Foreskin fibroblast (primary cell): ENCODE measurements at places on chromosomes 16 and 17.

DNA sequence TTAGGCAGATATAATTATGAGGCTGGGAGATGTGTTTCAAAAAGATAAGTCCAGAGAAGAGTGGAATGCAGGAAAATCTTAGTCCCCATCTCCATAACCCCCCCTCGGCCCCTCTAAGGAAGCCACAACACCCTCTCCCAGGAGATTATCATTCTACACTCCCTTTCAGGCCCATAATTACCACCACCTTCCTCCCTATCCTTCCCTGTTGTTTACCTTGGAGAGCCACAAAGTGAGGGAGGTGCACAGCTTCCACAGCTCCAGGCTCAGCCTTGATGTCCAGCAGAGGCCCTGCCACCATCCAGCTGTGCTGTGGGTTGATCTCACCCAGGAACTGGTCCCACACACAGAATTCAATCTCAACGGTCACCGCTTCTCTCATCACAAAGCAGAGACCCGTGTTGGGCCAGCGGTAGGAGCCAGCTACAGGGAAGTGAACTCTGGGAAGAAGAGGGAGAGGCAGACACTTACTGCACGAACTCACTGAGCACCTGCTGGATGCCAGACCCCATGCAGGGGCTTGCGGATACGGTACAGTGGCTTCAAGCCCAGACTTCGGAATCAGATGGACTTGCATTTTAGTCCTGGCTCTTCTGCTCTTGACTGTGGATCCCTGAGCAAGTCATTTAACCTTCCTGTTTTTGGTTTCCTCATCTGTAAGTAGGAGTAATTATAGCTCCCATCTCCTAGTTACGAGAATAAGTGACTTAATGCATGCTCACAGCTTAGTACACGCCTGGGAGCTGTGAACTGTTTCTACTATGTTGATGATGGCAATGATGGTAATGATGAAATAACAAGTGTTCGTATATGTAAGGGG, 44.1 kb downstream of the MIS12 start:
- DNase-seq = no peak

- no peak for DNase-seq
Observed at GRCh38 chr16:48560692-48561091, 49.3 kb downstream of the N4BP1 start.

GRCh38 chr17:45136846-45137560, 1.5 kb downstream of the ACBD4 start:
- DNase-seq = no peak

DNA sequence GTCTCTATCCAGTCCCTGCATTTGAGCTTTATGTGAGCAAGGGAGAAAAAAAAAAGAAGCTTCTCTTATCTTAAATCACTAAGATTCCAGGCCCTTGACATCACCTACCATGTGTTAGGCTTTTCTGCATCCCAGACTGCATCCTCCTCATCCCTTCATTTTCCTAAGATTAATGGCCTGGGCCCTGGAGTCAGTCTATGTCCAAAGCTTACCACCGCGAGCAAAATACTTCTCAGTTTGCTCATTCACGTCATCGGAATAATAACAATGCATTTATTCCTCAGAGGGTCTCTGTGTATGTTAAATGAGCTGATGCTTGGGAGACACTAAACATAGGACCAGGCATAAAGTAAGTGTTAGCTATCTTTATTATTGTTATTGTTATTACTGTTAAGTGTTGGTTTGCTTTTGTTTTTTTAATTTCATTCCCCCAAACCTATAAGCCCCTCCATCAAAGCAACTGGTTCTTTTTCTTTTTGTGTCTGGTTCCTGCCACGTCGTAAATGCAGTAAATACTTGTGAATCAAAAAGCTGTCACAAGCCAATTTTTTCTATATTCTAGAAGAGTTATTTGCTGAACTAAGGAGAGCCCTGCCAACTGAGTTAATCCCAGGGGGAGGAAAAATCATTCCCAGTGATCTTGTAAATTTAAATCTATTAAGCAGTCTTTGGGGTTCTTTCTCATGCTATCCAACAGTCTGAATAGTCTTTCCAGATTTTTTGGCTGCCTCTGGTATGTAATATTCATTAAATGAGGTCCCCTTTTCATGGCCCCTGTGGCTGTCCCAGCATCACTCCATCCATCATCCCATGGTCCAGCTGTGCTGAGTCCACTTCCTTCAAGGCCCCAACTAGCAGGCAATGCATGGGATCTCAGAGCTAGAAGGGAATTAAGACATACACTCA, 46.5 kb downstream of the VAT1L start:
- peak; percentile 48 for DNase-seq

- peak; percentile 31 for DNase-seq
Observed at GRCh38 chr16:84742641-84743092, 42.9 kb downstream of the USP10 start.

- DNase-seq = no peak
Observed at GRCh38 chr16:30663820-30664219, 5.6 kb downstream of the FBRS start.

GRCh38 chr17:49191409-49191916, 18.9 kb downstream of the GNGT2 start:
- DNase-seq = no peak

GRCh38 chr16:17404941-17405689, 65.6 kb downstream of the XYLT1 start:
- peak; percentile 93 for DNase-seq

- DNase-seq = no peak
Observed at GRCh38 chr17:4766201-4766600, 5.5 kb upstream of the TM4SF5 start.

GRCh38 chr16:49883076-49884014, 27.4 kb upstream of the ZNF423 start:
- DNase-seq = no peak

DNA sequence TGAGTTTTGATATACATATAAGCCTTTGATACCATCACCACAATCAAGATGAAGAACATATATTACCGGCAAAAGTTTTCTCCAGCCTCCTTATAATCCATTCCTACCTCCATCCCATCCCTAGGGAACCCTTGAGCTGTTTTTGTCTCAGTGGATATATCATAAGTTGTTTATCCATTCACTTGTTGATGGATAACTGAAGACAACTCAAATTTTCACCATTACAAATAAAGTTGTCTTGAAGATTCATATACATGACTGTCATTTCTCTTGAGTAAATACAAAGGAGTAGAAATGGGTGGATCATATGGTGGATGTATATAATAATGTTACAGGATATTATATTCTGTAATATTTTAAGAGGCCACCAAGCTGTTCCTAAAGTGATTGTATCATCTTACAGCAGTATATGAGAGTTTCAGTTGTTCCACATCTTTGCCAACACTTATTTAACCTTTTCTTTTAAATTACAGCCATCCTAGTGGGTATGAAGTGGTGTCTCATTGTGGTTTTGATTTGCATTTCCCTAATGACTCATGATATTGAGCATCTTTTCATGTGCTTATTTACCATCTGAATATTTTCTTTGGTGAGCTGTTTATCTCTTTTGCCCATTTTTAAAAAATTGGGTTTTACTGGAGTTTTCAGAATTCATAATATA, 17.4 kb downstream of the NF1 start:
- DNase-seq = peak; percentile 46

DNA sequence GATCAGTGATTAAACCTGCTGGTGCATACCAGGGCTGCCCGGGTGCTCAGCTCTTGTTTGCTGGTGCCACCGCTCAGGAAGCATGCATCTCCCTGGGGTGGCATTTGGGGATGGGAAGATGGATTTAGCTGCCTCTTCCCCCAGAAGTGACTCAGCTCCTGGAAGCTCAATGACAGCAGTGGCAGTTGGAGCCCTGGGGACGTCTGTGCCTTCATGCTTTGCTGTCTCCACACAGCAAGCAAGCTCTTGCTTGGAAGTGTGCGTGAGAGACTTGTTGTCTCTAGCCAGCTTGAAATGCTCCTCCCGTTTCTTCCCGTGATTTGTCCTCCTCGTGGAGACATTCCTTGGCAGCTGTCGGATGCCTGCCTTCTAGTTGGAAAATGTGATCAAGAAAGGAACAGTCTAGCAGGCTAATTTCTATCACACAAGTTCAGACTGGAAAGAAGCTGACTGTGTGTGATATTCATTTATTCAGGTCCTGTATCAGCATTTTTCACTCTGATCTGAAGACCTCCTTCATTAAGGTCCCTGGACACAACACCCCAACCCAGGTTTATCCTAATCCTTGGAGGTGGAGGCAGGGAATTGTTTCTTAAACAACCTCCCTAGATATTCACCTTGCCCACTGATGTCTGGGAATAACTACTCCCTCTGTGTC, 73.0 kb downstream of the BMERB1 start:
- DNase-seq = peak; percentile 73

DNA sequence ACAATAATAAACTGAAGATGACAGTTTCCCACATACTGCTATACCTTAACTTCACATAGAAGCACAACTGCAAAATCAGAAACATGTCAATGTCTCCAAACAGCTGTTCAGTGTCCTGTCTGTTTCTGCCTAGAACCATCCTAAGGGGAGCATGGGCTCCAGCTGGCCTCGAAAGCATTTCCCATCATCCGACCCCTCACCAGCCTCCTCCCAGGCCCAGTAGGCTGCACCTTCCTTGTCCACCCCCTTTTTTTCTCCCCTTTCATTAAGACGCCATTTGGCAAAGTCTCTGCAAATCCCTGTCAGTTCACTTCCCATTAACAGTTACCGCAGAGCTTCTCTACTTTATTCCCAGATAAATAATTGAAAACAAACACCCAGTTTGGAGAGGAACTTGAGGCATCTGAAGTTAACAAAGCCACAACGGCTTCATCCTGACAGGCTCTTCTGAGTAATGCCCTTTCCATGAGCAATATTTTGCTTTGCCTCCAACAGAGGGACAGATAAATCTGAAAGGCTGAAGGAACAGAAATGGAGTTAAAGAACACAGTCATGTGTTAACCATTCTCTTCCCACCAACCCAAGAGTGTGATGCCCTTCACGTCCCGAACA, 65.3 kb downstream of the SLC39A11 start:
- DNase-seq = peak; percentile 69

DNA sequence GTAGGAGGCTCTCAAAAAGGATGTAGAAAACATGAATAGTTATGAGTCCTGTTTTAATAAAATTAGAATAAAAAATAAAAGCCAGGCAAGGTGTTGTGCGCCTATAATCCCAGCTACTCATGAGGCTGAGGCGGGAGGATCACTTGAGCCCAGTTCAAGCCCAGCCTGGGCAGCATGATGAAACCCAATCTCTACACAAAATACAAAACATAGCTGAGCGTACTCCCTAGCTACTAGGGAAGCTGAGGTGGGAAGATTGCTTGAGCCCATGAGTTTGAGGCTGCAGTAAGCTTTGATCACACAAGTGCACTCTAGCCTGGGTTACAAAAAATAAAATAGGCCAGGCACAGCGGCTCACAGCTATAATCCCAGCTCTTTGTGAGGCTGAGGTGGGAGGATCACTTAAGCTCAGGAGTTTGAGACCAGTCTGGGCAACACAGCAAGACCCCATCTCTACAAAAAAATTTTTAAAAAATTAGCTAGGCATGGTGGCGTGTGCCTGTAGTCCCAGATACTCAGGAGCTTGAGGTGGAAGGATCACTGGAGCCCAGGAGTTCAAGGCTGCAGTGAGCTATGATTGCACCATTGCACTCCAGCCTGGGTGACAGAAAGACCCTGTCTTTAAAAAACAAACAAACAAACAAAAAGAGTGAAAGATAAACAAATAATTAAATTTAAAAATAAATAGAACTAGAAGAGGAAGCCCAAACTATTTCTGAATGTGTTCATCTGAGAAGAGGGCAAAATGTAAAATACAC, 17.2 kb upstream of the PRM1 start:
- DNase-seq = no peak

- peak; percentile 69 for DNase-seq
Observed at GRCh38 chr17:78358538-78359320, 1.1 kb downstream of the SOCS3 start.

- DNase-seq = no peak
Observed at GRCh38 chr16:28155293-28155692, 56.5 kb downstream of the XPO6 start.

DNA sequence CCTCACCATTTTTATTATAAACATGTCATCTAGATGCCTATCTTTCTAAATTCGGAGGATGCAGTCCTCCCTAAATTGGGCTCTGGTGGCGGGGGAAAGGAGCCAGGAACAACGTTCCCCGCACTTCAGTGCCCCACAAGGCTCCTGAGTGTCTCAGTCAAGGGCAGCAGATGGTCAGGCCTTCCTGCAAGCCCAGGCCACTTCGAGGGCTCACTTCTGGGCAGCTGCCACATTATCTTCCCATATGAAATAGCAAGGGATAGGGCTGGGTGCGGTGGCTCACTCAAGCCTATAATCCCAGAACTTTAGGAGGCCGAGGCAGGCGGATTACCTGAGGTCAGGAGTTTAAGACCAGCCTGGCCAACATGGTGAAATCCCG, 32.3 kb downstream of the FBXO31 start:
- DNase-seq = peak; percentile 10

DNA sequence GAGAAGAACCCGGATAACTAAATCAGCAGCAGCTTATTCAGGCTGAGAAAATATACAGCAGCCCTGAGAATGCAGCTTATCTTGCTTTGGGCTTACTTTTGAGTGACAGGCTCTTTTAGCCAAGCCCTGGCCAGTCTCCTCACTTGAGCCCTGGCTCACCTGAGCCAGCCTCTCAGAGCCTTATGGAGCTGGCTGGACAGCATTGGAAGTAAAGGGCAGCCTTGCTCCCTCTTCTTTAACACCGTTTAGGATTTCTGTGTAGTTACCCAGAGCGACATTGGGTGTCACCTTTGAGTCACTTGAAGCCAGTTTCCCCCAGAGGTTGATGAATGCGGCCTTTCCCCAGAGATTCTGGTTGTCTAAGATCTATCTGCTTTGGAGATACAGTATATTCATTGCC, 7.7 kb upstream of the NPIPB2 start:
- peak; percentile 81 for DNase-seq

DNA sequence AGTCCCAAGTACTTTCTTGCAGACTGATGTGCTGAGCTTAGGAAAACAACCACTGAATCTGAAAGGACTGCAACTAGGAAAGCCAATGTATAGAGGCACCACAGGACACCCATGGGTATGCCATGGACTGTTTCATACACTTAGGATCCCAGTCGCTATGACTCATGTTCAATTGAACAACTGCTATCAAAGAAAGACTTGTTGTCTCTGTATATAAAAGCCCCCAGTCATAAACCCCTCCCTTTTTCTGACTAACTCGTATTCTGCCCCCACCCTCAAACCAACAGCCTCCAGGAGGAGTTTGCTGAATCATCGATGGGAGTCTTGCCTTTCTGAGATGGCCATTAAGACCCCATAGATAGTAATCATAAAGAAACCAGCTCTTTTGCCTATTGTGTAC, 205.4 kb downstream of the ANKFN1 start:
- DNase-seq = no peak

DNA sequence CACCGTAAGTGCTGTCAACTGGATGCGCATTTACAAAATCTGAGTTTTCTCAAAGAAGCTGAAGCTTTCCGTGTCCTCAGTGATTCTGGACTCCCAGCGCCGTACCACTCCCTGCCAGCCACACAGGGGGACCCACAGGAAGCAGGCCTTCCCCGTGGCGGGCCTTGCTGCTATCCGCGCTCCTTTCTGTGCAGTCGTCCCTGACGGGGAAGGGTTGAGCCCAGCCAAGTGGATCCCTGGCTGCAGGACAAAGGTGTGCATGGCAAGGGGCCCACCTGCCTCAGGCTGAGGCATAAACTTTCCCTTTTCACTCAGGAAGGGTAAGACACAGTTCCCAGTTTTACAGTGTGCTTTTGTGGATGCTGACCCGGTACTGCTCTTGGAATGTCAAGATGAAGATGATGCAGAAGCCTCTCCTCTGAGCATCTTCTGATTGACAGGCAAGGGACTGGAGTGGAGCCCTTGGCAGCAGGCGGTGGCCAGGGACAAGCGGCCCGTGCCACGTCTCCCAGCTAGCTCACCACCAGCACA, 93.0 kb downstream of the ANKRD11 start:
- DNase-seq = no peak

- DNase-seq = peak; percentile 97
Observed at GRCh38 chr16:11033629-11034420, 89.5 kb downstream of the CLEC16A start.

- DNase-seq = no peak
Observed at GRCh38 chr16:14086477-14086876, 15.4 kb downstream of the MRTFB start.
